ENCODE measurements at places on chromosomes 6 and 20.

DNA sequence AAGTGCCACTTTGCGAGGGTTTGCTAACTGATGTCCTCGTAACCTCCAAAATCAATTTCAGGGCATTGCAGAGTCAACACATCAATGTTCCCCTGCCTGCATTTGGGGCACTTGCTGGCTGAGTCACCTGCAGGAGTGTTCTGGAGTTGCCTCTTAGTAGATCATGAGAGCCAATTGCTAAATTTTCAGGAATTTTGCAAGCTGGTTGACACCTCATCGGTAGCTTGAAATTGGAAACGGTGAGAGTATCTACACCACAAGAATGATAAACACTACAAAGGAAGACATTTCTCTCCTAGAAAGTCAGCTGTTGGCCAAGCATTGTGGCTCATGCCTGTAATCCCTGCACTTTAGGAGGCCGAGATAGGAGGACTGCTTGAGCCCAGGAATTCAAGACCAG is 10.8 kb upstream of the BFSP1 start:
- DNase-seq, result no peak

- no peak for DNase-seq
Observed at GRCh38 chr6:170188571-170189001, 102.3 kb downstream of the DLL1 start.

DNA sequence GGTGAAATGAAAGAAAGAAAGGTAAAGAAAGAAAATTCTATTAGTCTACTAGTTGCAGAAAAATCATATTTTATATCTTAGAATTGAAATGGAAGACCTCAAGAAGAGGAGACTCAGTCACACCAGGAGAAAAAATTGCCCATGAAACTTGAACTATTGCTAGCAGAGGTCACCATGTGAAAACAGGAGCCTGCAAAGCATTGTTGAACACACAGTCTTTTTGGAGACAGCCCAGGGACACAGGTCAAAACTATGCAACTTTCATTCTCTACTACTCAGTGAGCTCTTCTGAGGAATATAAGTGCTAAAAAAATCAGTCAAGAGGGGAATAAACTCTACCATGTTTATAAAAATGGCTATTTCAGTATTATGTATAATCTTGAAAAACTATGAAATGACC is 89.8 kb upstream of the TENT5A start:
- no peak for DNase-seq

DNA sequence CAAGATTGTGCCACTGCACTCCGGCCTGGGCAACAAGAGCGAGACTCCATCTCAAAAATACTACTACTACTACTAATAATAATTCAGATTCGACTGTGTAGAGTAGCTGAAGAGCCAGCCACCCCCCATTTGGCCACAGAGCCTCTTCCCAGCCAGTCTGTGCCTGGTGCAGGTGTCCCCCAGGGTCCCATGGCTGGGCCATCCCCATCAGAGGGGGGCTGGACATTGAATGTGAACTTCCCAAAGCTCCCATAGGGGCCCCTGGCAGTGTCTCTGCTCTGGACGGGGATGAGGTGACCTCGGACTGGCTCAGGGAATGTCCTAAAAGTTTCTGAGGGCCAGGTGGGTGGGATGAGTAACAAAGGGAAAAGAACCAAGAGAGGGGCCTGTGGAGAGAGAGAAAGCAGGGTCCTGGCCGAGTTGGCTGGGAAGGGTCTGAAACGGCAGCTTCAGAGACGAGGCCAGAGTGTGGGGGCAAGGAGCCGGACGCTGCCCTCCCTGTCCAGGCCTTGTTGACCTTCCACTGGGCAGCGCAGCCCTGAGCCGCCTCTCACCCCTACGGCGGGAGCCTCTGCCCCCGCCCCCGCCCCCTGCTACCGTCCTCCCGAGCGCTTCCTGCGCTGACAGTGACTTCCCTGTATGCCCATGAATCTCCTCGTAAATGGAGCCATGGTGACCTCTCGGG is 24.9 kb upstream of the PCMTD2 start:
- DNase-seq, result no peak

- DNase-seq, result no peak
Observed at GRCh38 chr6:134424165-134424797, 106.4 kb upstream of the SGK1 start.

GRCh38 chr20:44739942-44740341 is 5.7 kb upstream of the KCNK15 start:
- DNase-seq, result no peak

DNA sequence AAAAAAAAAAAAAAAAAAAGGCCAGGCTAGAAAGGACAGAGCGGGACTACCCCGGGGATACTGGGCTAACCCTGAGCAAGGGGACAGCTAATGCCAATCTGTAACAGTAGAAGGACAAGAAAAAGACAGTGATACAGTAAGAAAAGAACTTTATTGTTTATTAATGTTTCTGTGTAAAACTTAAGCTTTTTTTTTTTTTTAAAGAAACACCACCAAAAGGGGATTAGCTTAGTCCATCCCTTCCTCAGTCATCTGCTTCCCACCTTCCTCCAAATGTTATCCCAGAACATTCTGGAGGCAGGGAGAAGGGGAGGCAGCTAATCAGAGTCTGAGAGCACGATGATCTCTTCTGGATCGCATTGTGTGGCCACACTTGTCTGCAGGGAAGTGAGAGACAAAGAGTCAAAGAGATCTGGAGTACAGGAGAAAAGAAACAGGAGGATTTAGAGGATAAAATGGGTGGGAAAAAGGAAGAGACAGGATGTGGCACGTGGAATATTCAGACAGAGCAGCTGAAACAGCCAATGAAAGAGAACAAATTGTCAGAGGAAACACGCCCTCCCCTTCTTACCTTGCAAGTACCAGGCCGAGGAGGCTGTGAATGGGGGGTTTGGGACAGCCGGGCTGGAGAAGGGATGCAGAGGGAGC is 1.0 kb upstream of the ZBTB22 start:
- DNase-seq, result no peak

GRCh38 chr6:14306151-14306906 is 188.8 kb downstream of the CD83 start:
- no peak for DNase-seq

DNA sequence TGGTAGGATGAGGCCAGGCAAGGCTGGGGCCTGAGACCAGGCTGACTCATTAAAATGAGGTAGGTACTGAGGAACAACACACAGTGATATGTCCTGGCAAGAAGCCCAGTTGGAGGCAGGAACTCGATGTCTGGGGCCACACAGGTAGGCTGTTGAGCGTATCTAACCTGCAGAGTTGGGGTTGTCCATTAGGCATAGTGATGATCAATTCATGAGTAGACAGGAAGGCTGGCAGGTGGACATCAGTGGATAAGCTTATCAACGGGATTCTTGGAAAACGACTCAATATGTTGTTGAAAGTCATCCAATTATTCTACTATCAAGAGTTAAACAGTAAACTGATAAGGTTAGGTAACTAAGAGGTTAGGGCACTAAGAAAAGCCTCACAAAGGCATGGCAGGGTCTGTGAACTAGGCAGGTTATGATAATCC is 193.2 kb upstream of the COL21A1 start:
- DNase-seq, result no peak

DNA sequence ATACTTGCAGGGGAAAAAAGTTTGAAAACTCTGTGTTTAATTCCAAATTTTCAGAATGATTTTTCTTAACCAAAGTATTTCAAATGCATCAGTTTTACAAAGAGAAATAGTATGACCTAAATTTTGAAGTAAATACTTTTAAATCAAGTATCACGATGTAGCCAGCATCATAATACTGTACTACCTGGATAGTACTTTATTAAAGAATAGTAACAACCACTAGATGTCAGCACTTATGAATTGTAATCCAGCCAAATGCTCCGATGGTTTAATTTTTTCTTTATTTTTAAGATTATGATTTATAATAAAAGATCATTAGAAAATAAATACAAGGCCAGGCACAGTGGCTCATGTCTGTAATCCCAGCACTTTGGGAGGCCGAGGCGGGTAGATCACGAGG is 37.2 kb upstream of the HACE1 start:
- no peak for DNase-seq

GRCh38 chr6:2984738-2985406 is 13.5 kb upstream of the SERPINB6 start:
- DNase-seq, result no peak

Measured in T follicular helper cell (primary cell).